Left forelimb (tissue), 1 donor: ENCODE measurements at places on chromosomes 13 and 19.

DNA sequence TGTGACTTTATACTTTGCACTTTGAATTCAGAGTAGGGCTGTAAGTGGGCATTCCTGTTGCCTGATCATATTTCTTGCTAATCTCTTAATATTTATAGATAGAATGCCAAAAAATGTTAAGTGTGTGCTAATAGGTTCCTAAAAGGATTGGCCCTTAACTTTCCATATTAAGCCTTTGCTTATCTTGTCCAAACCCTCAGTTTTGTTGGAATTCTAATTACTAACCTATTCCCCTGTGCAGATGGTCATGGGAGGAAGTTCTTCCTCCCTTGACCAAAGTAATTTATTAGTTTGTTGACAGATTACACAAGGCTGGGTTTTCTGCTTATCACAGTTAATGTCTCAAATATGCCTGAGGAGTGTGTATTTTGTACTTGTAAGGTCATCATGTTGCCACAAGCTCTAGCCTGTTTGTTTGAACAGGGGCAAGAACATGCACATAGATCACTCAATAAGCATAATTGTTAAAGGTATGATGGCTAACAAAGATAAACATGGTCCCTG, 541.1 kb upstream of the SPRY2 start:
- DNase-seq = no peak

GRCh38 chr19:7294558-7295212, 471 bp upstream of the INSR start:
- DNase-seq = peak; percentile 67

DNA sequence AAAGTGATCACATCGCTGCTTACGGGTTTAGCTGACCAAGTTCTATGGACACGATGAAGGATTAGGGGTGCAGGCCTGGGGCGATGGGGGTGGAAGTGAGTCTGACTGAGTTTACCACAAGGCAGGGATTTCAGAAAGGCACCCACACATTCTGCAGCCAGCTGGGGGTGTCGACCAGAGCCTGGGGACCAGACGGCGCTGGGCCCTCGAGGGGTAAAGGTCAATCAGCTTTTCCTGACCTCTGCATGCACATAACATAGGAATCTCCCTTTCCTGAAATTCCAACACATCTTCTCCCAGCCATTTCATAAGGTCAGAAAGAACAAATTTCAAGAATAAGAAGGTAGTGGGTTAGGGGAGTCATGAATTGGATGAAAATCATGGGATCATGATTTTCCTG, 92.0 kb downstream of the ZNF536 start:
- no peak for DNase-seq

GRCh38 chr13:21413013-21413412, 46.1 kb downstream of the ZDHHC20 start:
- DNase-seq = no peak

- DNase-seq = no peak
Observed at GRCh38 chr13:101917833-101918661, 465.6 kb downstream of the ITGBL1 start.

DNA sequence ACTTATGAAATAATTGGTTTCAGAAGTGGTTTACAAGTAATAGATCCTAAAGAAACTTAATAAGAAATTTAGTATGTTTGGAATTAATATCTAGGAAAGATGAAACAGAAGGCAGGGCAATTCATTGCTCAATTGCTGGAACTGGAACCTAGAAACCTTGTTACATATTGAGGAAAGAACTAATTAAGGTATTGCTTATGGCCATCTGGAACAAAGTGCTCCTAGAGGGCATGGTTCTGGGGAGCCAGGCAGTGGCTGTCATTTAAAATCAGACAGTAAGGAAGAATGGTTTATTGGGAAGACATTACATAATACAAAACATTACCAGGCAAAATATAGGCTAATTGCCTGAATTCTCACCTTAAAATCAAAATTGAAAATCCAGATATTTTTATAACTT, 224.1 kb downstream of the SLITRK6 start:
- DNase-seq = no peak
